Activated naive CD4-positive, alpha-beta T cell treated with anti-CD3 and anti-CD28 coated beads, Interleukin-2, amount 50 U/mL, for 16 hours (primary cell): ENCODE measurements at places on chromosomes 12 and 14.

DNA sequence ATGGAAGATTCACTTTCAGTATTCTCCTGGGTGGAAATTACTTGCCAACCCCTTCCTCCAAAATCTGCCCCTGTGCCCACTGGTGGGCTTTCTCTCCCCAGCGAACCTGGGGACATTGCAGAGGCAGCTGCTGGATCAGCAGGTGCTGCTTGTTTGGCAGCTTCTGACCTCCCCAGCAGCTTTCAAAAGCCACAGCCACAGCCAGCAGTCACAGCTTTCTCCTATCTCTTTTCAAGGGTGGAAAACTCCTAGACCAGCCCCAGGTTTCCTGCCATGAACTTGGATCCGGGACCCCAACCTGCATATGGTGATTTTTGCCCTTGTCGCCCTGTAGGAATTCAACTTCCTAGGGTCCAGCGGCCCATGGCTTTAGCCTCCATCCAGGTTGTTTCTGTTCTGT is 330.8 kb downstream of the ADAMTS20 start:
- no peak for DNase-seq

GRCh38 chr14:102775855-102776760 is 1.1 kb upstream of the TRAF3 start:
- DNase-seq, result no peak

GRCh38 chr14:79100578-79100977 is 930.4 kb downstream of the NRXN3 start:
- DNase-seq, result no peak

DNA sequence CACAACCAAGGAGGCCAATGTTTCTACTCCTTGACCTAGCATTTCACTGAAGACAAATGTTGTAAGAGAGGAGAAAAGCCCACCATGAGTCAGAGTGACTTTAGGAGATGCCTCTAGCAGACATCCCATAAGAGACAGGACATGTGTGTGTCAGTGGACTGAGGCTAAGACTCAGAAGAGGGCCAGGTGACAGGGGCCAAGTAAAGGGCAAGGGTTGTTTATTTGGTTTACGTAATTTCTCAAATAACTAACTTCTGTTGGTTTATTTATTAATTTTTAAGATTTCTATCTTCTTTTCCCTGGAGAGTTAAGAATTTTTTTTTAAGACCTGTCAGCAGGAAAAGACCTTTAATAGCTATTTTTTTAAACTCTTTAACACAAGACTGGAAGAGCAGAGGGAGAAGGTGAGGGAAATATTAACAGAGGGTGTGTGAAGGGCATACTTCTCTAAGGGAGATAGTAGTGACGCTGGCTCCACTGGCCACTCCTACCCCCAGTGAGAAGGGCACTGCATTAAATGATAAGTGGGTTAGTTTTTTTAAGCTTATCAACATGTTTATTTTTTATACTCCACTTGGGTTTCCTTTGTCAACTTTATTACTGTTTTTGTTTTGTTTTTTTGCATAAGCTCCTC is 3.4 kb downstream of the PNP start:
- no peak for DNase-seq

GRCh38 chr14:92398888-92399636 is 76.1 kb downstream of the SLC24A4 start:
- no peak for DNase-seq

DNA sequence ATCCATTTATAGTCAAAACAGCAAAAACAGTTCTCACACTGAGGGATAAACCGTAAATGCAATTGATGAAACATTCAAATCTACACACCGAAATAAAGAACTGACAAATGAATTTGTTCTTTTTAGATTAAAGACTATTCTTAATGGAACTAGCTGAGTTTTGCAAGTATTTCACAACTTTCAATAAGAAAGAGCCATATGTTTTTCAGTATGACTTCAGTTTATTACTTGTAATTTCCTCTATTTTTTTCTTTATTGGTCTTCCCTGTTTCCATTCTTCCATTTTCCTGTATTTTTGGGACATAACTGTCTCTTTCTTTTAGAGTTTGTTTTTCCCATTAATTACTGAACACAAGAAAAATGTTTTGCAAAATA is 4.3 kb downstream of the BCAT1 start:
- DNase-seq, result no peak

DNA sequence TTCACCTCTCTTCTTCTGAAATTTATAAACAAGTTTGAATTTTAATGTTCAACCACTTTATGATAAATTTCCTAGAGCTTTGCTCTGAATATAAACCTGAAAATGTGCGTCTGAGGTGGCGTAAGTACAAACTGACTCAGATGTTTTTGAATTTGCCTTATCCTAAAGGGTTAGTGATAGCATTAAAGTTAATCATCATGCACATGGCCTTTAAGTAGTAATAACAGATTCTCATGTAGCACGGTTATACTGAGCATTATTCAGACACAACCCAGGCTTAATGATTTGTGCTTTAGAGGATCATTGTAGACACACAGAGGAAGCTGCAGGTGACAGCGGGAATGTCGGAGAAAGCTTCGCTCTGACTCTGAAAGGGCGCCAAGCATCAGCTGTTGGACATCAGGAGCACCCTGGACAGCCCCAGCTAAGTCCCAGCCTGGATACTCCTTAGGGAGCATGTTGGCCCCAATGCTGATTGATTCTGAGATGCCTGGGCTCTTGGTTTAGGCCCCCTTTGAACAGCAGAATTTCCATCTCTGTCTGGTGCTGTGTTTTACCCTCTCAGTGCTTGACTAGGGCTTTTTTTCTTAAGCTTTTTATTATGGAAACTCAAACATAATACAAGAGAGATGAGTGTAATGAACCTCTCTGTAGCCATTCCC is 91.1 kb downstream of the PLXNC1 start:
- DNase-seq, result no peak

GRCh38 chr12:3278681-3279414 is 201.7 kb downstream of the TSPAN9 start:
- DNase-seq, result no peak

DNA sequence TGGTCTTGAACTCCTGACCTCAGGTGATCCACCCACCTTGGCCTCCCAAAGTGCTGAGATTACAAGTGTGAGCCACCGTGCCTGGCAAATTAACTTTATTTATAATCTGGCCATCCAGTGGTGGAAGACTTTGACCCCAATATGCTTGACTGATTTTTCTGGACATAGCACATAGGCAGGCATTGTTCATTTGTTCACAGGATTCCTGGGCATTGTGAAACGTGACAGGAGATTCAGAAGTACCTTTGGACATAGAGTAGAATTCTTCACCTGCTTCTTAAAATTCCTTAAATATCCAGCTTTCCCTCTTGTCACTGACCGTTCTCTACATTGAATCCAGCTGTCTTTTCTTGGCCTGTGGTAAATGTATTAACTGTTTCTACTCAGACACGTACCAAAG is 103.1 kb downstream of the SCN8A start:
- DNase-seq, result no peak

DNA sequence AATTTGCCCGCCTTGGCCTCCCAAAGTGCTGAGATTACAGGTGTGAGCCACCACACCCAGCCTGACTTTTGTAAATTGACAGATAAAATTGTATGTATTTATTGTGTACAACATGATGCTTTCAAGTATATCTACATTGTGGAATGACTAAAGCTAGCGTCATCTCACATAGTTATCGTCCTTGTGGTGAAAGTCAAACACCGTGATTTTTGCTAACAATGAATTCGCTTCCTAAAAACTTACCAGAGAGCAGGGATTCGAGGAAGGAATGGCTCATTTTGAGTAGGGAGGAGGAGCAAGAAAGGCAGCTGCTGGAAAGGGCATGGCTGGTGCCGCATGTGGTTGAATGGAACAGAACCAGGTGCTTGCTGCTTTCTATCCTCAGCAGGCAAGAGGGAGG is 85.4 kb downstream of the LGMN start:
- DNase-seq, result no peak

GRCh38 chr12:132776816-132777568 is 15.4 kb upstream of the ANKLE2 start:
- DNase-seq, result no peak

GRCh38 chr12:90959032-90959431 is 4.1 kb upstream of the CCER1 start:
- no peak for DNase-seq

DNA sequence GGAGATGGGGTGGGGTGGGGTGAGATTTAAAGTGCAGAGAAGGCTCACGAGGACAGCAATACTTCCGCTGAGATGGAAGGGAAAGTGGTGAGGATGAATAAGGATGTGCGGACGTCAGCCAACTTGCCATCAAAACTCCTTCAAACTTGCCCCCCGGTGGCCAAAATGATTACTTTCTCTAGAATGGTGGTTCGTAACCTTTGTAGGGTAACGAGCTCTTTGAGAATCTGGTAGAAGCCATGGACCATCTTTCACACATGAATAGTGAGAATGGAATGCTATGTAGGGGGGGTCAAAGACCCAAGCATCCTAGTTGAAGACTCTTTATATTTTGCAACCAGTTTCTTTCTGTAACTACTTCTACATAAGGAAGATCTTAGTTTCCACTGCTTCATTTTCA is 245.9 kb upstream of the DDHD1 start:
- no peak for DNase-seq

GRCh38 chr12:116958402-116959197 is 47.9 kb downstream of the FBXW8 start:
- DNase-seq, result no peak

DNA sequence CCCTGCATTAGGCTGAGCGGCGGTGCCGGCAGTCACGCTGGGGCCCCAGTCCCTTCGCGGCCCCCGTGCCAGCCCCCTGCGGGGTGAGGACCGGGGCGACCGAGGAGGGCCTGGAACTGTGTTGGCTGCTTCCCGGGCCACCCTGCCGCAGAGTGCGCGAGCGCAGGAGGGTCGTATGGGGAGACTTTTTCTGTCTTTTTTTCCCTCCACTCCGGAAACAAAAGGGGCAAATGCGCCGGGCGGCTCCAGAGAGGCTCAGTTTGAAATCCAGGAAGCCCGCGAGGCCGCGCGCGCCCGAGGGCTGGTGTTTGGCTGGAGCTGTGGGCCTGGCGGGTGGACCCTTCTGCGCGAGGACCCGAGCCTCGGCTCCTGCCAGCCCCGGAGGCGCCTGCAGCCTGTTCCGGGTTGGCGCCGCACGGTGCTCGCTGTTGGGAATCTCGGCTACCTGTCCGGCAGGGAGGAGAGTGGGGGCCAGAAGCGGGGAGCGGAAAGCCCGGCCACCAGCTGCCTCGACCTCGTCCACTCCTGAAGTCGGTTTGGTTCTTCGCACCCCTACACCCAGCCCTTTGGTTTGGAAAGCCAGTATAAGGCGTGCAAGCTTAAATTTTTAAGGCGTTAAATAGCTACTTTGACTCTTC is 638 bp downstream of the PLEKHG3 start:
- DNase-seq, result no peak

DNA sequence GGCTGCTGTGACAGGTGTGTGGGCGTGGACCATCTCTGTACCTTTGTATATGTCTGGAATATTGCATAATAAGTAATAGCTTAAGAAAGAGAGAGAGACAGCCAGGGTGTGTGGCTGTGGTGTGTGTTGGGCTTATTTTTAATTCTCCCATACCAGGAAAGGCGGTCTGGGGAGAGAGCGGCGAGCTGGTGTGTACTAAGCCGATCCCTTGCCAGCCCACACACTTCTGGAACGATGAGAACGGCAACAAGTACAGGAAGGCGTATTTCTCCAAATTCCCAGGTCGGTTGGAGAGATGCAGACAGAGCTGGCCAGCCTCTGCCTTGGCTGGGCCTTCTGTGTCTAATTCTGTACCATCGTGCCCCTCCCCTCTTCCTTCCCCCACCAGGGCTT is 63.9 kb downstream of the AACS start:
- no peak for DNase-seq
